Fibroblast of the aortic adventitia (primary cell): ENCODE measurements at places on chromosomes 16 and 17. TPM values are rescaled to one million over a fixed set of nuclear protein-coding genes. Genes with fewer than 3 reads are reported as not detected.

The CCL5 gene
- not detected in 2 replicates for total RNA-seq

The QRICH2 gene
- 1.8 and 2.2 TPM in 2 replicates for total RNA-seq

The OGFOD1 gene
- 50.0 and 95.0 TPM in 2 replicates for total RNA-seq

The PPM1E gene
- 0.41 and 0.45 TPM in 2 replicates for total RNA-seq

The SMIM5 gene
- not detected in 2 replicates for total RNA-seq

The GAS7 gene
- 7.0 and 22.2 TPM in 2 replicates for total RNA-seq

The RNF112 gene
- 0.36 and 2.3 TPM in 2 replicates for total RNA-seq

The KRTAP1-1 gene
- total RNA-seq: not detected in 2 replicates

The SLC38A8 gene
- total RNA-seq: not detected in 2 replicates

The C17orf58 gene
- total RNA-seq: 4.9 and 11.7 TPM in 2 replicates

The FNDC8 gene
- total RNA-seq: not detected in 2 replicates

The CSNK2A2 gene
- total RNA-seq: 25.4 and 48.4 TPM in 2 replicates

The VAT1L gene
- total RNA-seq: 4.6 and 12.2 TPM in 2 replicates
